Caco-2 (cell line): ENCODE measurements at places on chromosomes 1 and 21. TPM values are rescaled to one million over a fixed set of nuclear protein-coding genes. Genes with fewer than 3 reads are reported as not detected.

AGBL4 gene
- not detected in 2 replicates for total RNA-seq

DONSON gene
- total RNA-seq = 36.2 and 36.4 TPM in 2 replicates

SLC35A3 gene
- 16.9 and 17.4 TPM in 2 replicates for total RNA-seq

C2CD4D gene
- 0.23 and 0.60 TPM in 2 replicates for total RNA-seq

NR5A2 gene
- total RNA-seq = 6.5 and 9.1 TPM in 2 replicates

- peaks cover 15% of the 10 kb centered on the region for H3K36me3 ChIP-seq
- H3K27ac ChIP-seq = peak overlapping the region; percentile 9
- DNase-seq = no peak
- H3K4me3 ChIP-seq = no peak overlapping the region
- H3K4me1 ChIP-seq = peaks cover 15% of the 10 kb centered on the region
Observed at GRCh38 chr1:8871539-8871935, 6.9 kb downstream of the ENO1 start.

- peak overlapping the region; percentile 32 for H3K27ac ChIP-seq
- H3K36me3 ChIP-seq = peaks cover 4% of the 10 kb centered on the region; the same call in 1 of the 2 replicates
- H3K4me1 ChIP-seq = peaks cover 56% of the 10 kb centered on the region
- DNase-seq = peak; percentile 57
- H3K4me3 ChIP-seq = no peak overlapping the region
Observed at GRCh38 chr1:183234660-183235476, 48.8 kb downstream of the LAMC2 start.

- no peaks in the 10 kb centered on the region for H3K4me1 ChIP-seq
- H3K27ac ChIP-seq = no peak overlapping the region
- H3K4me3 ChIP-seq = no peak overlapping the region
- H3K27me3 ChIP-seq = no peaks in the 10 kb centered on the region
- no peak for DNase-seq
- H3K36me3 ChIP-seq = no peaks in the 10 kb centered on the region
Observed at GRCh38 chr1:153805886-153806719, 30.9 kb downstream of the SLC27A3 start.

- peaks cover 14% of the 10 kb centered on the region for H3K4me1 ChIP-seq
- peak overlapping the region; percentile 62 for H3K27ac ChIP-seq
- no peaks in the 10 kb centered on the region for H3K36me3 ChIP-seq
- no peaks in the 10 kb centered on the region for H3K27me3 ChIP-seq
- no peak overlapping the region for H3K4me3 ChIP-seq
Observed at GRCh38 chr21:44883250-44883649, 9.8 kb upstream of the PTTG1IP start.

DNA sequence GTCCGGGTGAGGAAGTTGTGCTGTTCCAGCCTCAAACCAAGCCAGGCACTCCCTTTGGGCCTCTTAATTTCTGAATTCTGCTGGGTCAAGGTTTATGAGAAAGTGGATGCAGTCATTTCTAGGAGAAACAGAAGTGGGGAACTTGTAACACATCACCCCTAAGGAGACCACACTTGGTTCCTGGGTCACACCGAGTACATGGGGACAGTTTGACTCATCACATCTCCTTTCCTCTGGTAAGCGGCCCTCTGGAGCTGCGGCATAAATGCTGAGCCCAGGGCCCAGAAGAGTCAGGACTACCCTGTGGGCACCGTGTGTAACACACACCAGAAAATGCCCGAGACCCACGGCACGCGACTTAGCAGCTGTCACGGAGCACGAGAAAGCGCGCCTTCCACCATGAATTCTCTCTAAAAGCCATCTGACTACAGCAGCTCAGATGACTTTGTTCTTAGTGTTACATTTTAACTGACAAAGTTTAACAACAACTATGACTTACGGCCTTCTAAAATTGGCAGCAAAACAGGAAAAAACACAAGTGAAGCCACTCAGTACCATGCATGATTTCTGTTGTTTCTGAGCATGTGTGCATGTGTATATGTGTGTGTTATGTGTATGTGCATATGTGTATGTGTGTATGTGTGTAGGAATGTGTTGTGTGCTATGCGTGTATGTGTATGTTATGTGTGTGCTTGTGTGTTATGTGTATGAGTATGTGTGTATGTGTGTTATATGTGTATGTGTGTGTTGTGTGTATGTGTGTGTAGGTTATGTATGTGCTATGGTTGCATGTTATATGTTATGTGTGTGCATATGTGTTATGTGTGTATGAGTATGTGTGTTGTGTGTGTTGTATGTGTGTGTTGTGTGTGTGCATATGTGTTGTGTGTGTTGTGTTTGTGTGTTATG, 50.8 kb downstream of the TOMM20 start:
- H3K36me3 ChIP-seq = no peaks in the 10 kb centered on the region
- no peak for DNase-seq
- no peaks in the 10 kb centered on the region for H3K27me3 ChIP-seq
- H3K27ac ChIP-seq = no peak overlapping the region
- no peak overlapping the region for H3K4me3 ChIP-seq

- H3K36me3 ChIP-seq = no peaks in the 10 kb centered on the region
- no peaks in the 10 kb centered on the region for H3K27me3 ChIP-seq
- no peak for DNase-seq
- H3K4me3 ChIP-seq = no peak overlapping the region
- no peaks in the 10 kb centered on the region for H3K4me1 ChIP-seq
Observed at GRCh38 chr1:59560807-59561450, 253.8 kb upstream of the HOOK1 start.

- H3K4me1 ChIP-seq = no peaks in the 10 kb centered on the region; the same call in 1 of the 2 replicates
- H3K4me3 ChIP-seq = no peak overlapping the region
- no peaks in the 10 kb centered on the region for H3K27me3 ChIP-seq
- no peak overlapping the region for H3K27ac ChIP-seq
- no peak for DNase-seq
- no peaks in the 10 kb centered on the region for H3K36me3 ChIP-seq
Observed at GRCh38 chr1:42847721-42848460, 1.5 kb downstream of the ZNF691 start.

DNA sequence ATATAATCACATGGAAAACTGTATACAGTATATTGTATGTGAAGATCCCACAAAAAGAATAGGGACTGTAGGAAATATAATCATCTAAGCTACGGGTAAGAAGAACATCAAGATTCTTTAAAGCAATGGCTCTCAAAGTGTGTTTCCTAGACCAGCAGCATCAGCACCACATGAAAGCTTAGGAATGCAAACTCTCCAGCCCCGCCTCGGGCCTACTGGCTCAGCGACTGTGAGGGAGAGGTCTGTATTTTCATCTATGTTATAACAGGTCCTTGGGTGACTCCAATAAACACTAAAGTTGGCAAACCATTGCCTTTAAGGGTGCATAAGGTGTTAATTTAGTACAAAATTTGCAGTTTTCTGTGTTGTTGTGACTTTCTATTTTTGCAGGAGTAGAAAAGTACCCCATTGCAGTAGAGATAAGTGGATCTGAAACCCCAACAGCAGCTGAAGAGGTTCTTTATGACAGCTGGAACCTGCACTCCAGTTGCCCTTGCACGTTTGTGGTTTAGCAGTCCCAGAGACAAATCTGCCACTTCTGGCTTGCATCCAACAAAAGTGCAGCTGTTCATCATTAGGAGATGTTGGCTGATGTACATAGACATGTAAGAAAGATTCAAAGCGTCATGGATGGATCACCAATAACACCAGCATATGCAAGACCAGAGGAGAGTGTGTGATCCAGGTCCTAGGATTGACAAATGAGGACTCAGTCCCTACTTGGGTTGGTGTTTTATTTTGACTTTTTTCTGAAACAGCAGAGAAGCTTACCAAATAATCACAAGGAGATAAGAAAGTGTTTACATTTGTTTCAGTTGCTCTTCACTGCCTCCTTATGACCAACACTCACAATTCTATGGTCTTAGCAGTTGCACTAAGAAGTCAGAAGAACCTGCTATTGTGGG, 15.9 kb upstream of the IFNAR1 start:
- no peaks in the 10 kb centered on the region for H3K27me3 ChIP-seq
- DNase-seq = no peak
- no peaks in the 10 kb centered on the region for H3K4me1 ChIP-seq

DNA sequence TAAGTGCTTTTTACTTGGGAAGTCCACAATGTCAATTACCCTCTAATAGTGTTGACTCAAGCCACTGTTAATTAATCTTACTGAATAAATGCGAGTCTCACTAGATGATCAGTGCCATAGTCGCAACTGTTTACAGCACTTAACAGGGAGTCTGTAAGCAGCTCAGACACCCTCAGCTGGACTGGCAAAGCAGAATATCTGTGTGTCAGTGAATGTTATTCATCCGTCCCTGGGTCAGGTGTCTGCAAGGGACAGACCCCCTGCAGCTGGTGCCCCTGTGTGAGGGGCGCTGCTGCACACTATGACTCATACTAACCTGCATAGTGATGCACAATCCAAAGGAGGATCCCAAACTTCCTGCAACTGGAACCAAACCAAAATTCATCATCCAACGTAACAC, 306.5 kb downstream of the HHIPL2 start:
- H3K27ac ChIP-seq = no peak overlapping the region
- H3K4me3 ChIP-seq = no peak overlapping the region
- H3K4me1 ChIP-seq = no peaks in the 10 kb centered on the region
- H3K36me3 ChIP-seq = no peaks in the 10 kb centered on the region
- no peak for DNase-seq

DNA sequence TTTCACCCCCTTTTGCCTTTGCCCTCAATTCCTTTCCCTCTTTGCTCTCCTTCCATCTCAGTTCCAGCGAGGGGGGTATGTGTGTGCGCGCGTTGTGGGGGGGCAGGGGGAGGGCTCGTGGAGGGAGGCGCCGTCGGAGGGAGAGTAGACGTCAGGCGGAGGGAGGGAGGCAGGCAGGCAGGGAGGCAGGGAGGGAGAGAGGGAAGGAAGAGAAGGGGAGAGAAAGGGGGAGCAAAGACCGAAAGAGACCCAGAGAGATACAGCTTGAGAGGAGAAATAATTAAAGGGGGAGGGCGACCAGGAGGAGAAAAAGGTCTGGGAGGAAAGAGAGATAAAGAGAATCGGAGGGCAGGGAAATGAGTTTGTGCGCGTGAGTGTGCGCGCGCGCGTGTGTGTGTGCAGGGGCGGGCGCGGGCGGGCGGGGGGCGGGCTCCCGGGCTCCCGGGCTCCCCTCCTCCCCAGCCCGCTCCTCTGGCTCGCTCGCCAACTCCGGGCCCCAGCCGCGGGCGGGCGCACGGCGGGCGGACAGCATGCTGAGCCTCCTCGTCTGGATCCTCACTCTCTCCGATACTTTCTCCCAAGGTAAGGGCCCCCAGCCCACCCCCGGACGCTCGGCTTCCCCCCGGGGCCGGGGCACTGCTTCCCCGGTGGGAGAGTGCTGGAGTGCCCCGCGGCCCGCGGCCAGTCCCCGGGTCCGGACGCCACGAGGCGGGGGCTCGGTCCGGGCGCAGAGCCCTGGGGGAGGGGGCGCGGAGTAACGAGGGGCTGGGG, at the start of gene KIRREL1:
Gene KIRREL1 (plus strand): TSS at position 499 of the 771 bp plus-strand sequence. CDS start 32 bp downstream, at position 531.
- H3K4me3 ChIP-seq = peak within 1 kb of the TSS; percentile 80
- H3K36me3 ChIP-seq = no peaks in the 10 kb centered on the region
- H3K27me3 ChIP-seq = no peaks in the 10 kb centered on the region

- no peak for DNase-seq
- H3K36me3 ChIP-seq = no peaks in the 10 kb centered on the region; the same call in 1 of the 2 replicates
- H3K4me3 ChIP-seq = no peak overlapping the region
- peak overlapping the region; percentile 93 for H3K27ac ChIP-seq
Observed at GRCh38 chr1:56295949-56296929, 283.1 kb downstream of the PLPP3 start.

DNA sequence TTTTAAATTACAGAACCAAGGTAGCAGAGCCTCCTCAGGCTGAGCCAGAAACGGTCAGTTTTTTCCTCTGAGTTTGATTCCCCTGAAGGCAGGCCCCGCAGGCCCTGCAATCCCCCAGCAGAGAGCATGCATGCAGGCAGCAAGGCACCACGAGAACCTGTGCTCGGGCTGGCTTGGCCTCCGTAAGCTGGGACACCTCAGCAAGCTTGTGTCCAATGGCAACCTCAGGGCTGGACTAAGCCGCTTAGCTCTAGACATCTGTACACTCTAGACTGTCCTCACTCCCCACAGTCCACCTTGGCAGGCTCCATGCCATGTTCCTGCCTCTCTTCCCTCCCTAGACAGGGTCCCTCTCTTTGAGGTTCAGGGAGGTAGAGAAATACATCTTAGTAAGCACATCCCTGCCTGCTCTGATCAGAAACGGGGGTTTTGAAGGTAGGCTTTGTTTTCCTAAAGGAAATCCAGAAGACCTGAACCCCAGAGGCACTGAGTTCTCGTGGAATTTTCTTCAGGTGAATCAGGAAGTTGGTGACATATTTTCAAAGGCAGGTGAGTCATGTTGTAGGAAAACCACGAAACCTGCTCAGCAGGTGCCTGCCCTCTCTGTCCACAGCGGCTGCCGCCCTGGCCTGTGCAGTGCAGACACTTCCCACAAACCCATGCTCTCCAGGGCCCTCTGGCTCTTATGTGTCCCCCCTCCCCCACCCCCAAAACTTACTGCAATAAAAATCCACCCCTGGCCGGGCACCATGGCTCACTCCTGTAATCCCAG, 7.0 kb downstream of the TMEM63A start:
- H3K4me3 ChIP-seq = no peak overlapping the region
- no peaks in the 10 kb centered on the region for H3K27me3 ChIP-seq
- peak; percentile 77 for DNase-seq
- H3K4me1 ChIP-seq = peaks cover 33% of the 10 kb centered on the region
- peaks cover 5% of the 10 kb centered on the region; the same call in 1 of the 2 replicates for H3K36me3 ChIP-seq
